NCI-H1105 (cell line): ENCODE measurements at places on chromosomes 16 and 17.

- DNase-seq: no peak
Observed at GRCh38 chr17:22464041-22464440, 771.7 kb downstream of the KCNJ18 start.

- no peak for DNase-seq
Observed at GRCh38 chr16:19112099-19112407, 1.7 kb upstream of the ITPRIPL2 start.

DNA sequence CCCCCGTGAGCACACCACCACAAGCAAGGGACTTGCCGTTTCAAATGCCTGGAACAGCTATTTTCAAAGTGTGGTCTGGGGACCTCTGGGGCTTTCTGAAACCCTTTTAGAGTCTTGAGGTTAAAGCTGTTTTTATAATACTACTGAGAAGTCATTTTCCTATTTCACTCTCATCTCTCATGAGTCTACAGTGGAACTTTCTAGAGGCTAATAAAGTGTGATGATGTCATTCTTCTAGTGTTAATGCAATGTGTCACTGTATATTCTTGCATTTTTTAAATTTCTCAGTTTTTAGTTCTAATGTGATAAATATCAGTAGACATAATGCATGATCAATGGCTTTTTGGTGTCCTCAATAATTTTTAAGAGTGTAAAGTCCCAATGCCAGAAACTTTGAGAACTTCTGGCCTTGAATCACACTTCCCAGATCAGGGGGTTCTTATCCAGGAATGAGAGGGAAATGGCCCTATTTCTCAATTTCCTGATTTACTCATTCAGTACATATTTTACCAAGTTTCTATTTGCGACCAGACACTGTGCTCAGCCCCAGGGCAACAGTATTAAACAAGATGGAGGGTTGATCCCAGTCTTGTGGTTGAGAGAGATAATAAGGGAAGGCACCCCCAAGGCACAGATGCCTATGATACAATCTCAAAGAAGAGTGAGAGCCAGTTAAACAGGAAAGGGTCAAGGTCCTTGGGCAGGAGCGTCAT is 444.0 kb downstream of the HS3ST3B1 start:
- no peak for DNase-seq

DNA sequence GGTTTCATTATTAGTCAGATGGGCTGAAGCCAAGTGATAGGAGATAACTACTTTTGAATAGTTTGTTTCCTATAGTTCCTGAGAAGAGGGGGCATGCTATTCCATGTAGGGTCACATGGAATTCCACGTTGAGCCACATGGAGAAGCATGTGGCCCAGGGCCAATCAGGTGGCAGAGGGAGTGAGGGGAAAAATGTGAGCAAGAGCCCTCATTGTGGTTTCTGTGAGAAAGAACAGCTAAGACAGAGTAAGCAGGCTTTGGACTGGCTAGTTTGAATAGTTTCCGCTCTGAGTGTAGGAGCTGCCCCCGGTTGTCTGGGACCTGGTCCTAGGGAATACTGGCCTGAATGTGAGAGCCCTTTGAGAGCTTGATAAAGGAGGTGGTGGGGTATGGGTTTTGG is 69.9 kb upstream of the CNTNAP4 start:
- DNase-seq: no peak

DNA sequence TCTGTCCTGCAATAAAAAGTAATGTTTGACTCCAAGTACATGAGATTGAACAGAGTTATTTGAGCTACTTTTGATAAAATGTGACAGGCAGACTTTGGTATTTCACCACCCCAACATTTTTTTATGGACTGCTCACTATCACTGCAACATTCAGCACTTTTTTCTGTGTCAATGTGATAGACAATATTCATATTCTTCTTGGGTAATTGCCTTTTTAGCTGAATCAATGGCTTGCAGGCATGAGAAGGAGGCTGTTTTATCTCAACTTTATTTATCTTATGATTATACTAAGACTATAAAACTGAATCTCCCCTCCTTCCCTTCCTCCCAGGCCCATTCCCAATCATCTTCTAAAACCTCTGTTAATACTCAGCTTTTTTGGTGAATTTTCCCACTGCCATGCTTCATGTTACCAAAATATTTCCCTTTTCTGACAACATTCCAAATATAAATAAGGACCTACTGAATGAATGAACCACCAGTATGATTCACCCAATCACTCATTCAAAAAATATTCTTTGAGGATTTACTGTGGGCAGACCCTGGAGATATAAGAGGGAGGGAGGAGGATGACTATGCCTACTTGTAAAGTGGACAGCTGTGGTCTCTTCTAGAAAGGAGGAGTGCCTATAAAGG is 67.6 kb downstream of the CDH13 start:
- DNase-seq: no peak

DNA sequence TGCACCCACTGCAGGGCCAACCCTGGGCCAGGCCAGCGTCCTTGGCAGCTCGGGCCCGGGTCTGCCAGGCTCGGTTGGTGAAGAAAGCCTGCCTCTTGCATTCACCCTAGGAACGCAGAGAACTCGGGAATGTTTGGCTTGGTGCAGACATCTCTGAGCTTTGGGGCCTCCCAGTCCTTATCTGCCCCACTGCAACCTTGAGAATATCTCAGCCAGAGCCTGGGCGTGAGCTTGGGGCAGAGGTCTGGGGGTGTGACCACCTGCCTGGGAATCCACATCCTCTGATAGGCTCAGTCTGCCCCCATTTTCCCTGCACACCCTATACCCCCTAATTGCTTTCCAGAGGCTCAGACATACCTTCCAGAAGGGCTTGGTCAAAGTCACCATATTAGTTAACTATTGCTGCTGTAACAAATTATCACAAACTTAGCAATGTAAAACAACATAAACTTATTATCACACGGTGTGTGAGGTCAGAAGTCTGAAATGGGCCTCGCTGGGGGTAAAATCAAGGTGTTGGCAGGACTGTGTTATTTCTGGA is 30.7 kb upstream of the ZNF423 start:
- no peak for DNase-seq

DNA sequence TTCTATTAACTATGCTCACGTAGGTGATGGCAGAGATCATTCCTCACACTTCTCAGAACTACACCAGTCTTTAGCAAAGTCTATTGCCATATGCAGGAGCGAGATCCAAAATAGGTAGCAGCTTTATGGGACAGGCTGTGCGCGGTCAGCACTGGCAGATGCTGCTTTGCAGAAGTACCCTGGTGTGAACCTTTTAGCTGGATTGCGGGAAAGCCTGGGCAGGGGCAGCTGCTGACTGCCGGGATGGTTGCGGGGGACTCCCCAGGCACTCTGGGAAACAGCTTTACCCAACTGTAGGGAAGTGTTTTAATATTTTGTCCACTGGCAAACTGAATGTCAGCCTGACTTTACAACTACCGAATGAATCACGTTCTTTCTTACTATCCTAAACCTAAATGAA is 251.3 kb downstream of the HS3ST3A1 start:
- DNase-seq: no peak

DNA sequence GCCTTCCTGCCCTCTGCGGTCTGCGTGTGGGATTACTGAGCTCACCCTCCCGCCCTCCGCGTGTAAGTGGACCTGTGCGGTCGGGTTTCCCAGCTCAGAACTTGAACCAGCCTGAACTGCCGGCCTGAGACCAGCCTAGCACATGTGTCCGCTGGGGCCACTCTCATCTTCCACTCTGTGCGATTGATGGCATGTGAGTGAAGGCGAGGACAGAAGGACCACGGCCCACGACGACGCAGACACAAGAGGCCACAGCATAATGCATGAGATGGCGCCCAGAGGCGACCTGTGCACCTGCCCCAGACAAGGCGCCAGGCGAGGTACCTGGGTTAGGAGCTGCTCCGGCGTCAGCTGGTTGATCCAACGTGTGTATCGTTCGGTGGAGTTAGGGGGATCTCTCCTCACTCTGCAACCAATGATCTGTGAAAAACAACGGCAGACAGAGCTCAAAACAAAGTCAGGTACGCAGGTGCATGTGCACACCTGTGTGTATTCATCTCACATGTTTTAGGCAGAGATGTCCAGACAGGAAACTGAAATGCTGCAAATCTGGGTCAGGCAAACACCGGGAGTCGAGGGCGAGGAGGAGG is 74.5 kb upstream of the METRNL start:
- no peak for DNase-seq

DNA sequence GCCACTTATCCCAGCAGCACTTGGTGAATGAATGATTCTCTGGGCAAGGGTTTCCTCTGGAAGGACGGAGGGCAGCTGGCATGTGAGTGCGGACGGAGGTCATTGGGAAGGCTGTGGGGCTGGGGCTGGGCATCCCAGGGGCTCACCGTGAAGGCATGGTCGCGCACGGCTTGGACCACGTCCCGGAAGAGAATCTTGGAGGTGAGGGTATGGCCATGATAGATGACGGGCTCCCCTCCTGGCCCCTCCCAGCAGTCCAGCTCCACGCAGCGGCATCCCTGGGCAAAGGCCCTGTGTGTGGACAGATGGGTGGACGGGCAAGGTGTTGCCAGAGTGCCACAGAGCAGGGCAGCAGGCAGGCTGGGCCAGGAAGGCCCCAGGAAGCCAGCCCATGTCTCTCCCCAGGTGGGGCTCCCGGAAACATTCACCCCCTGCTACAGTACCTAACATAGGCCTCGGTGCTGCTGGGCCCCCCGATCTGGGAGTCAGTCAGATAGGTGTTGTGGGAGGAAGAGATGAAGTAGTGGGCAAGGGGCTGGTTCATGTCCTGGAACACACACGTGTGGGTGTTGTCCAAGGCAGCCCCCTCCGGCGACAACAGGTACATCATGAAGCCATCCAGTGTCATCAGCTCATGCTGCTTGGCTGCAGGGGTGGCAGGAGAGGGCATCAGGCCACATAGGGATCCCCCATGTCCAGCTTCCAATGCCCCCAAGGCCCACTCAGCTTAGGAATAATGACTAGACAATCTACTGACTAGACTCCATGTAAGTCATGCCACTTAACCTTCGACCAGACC is 14.3 kb downstream of the PLCD3 start:
- no peak for DNase-seq

- DNase-seq: no peak
Observed at GRCh38 chr17:50338645-50339044, 7.3 kb upstream of the XYLT2 start.

GRCh38 chr17:1072551-1072961 is 75.6 kb downstream of the TIMM22 start:
- no peak for DNase-seq

DNA sequence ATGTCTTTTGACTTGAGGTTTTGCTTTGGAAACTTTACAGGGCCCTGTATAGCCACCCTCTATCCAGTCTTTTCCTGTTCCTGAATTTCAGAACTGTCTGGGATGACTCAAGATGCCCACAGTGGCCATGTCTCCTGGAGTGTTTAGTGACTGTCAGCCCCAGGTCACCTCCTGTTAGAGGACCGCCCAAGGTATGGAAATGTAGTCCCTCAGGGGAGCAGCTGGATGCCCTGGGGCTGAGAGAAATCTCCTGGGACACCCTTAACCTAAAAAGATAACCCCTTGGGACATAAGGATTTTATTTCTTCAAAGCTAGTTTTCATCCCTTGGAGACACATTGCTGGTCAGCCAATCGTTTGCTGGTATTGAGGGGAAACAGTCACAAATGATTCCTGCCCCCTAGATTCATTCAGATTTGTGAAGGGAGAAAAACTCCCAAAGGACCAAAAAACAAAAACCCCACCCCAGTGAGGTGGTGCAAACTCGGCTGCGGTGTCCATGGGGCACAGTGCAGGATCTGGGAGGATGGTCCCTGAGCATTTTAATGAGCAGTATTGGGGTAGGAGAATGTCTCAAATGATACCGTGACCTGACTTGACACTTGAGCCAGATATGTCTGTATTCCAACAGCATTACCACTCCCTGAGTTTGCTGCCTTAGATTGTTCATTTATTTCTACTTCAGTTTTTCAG is 1.7 kb downstream of the ZNF267 start:
- no peak for DNase-seq

GRCh38 chr17:4986951-4987766 is at the start of gene CAMTA2:
Gene CAMTA2 (minus strand): TSS chr17:4987675. CDS start chr17:4986222, 1,453 bp downstream.
- DNase-seq: peak; percentile 93

DNA sequence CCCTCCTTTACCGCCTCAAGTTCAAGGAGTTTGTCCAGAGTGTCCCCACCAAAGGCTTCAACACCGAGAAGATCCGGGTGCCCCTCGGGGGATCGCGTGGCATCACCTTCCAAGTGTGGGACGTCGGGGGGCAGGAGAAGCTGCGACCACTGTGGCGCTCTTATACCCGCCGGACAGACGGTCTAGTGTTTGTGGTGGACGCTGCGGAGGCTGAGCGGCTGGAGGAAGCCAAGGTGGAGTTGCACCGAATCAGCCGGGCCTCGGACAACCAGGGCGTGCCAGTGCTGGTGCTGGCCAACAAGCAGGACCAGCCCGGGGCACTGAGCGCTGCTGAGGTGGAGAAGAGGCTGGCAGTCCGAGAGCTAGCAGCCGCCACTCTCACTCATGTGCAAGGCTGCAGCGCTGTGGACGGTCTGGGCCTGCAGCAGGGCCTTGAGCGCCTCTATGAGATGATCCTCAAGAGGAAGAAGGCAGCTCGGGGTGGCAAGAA is 1.1 kb downstream of the ARL4D start:
- DNase-seq: no peak

GRCh38 chr16:80327740-80328139 is 213.1 kb upstream of the DYNLRB2 start:
- DNase-seq: no peak

- no peak for DNase-seq
Observed at GRCh38 chr16:65545413-65545956, 423.6 kb upstream of the CDH11 start.

DNA sequence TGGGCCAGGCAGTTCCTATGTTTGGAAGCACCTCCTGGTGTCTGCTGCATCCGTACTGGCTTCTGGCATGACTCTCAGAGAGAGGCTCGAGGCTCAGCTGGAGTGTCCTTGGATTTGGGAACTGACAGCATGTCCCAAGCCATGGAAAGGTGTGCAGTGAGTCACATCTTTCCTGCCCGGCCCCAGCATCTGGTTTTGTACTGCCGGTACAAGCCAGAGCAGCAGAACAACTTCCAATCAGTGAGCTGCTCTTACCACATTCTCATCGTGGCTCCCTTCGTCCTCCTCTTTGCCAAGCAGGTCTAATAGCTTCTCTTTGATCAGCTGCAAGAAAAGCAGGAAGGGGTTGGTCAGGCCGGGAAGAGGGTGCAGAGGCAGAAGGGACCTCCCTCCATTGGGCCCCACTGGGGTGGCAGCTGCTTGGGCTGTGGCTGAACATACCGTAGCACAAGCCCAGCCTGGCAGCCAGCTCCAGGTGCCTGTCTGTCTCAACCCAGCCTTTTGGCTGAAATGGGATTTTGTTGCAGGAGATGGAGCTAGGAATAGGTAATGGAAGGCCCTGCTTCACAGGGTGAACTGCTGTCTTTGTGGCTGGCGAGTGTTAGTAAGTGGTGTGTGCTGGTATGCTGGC is 24.2 kb downstream of the SPACA3 start:
- no peak for DNase-seq

- no peak for DNase-seq
Observed at GRCh38 chr17:9279893-9280292, 258.6 kb downstream of the NTN1 start.

DNA sequence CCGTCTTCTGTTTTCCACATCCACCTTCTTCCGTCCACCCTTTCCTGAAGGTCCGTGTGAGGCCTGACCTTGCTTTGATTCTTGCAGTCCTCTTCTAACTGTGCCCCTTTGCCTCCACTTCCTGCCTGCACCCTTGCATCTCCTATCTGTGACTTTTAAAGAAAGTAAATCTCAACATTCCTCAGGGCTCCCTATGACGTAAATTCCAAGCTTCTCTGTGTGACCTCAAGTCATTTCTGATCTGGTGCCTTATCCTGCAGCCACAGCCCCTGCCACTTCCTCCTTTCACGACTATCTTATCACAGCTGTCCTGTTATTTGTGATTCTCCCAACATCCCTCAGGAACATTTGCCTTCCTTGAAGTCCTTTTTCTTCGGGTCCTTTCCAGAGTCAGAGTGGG is 520.5 kb downstream of the CDH13 start:
- DNase-seq: no peak

- DNase-seq: peak; percentile 17
Observed at GRCh38 chr17:43020789-43021740, 1.1 kb downstream of the VAT1 start.

GRCh38 chr17:73546114-73546513 is 98.1 kb downstream of the SDK2 start:
- no peak for DNase-seq
